CD4-positive, alpha-beta T cell treated with Interleukin-10 for 1 hour (primary cell): ENCODE measurements at places on chromosomes 13 and 19.

DNA sequence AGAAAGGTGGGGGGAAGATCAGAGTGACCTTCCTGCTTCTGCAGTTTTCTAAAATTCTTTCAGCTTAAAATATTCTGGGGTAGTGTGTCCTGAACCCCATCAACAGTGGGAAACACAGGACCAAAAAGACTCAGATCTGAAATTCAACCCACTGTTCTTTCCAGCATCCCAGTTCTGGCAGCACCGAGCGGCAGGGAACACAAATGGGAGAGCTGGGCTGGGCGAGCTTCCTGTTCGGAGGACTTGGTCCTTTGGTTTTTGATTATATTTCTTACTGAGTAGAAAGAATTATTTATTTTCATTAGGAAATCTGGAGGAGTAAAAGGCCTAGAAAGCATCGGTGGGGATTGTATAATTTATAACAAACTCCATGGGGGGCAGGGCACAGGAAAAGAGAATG is 239.1 kb downstream of the COG6 start:
- DNase-seq = no peak

DNA sequence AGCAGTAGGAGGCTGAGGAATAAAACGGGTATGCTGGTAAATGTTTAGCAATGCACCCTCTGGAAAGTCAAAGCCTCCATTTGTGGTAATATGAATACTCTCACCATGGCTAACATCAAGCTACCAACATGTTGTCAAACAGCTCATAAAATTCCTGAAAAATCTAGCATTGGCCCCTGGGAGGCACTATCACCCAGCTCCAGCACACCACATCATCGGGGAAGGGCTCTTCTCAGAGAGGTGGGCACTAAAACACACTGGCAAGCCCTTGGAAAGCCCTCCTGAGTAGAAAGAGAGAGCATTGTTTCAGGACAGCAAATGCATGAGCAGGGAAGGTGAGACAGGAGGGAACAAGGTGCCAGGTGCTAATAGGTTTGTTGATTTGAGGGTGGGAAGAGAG is 53.9 kb upstream of the FLT1 start:
- no peak for DNase-seq

DNA sequence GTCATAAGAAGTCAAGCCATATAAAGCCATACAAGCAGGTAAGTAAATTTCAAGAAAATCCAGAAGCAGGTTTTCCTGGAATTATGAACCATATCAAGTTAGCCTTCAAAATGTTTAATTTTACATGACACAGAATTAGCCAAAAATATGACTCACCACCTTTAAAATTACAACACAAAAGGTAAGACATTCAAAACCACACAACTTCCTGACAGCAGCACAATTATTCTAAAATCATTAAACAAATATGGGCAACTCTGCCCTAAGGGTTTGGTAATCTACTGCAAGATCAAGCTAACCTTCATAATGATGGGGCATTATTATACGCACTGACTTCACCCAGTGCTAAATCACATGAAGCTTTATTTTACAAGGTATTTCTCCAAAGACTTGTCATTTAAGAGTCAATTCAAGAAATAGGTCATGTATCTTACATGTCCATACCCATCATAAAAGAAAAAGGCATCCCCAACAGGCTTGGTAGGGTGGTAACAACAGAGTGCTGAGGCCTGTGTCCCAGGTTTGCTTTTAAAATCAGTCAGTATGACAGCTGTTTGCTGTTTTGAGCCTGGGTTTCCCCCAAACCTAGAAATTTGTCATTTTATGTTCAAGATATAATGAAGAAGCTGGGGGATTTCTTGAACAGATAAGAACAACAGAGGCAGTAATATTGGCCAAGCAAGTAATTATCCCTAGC is 15.2 kb downstream of the RCBTB1 start:
- peak; percentile 36 for DNase-seq

GRCh38 chr19:5292822-5293611 is 47.6 kb downstream of the PTPRS start:
- peak; percentile 28 for DNase-seq

DNA sequence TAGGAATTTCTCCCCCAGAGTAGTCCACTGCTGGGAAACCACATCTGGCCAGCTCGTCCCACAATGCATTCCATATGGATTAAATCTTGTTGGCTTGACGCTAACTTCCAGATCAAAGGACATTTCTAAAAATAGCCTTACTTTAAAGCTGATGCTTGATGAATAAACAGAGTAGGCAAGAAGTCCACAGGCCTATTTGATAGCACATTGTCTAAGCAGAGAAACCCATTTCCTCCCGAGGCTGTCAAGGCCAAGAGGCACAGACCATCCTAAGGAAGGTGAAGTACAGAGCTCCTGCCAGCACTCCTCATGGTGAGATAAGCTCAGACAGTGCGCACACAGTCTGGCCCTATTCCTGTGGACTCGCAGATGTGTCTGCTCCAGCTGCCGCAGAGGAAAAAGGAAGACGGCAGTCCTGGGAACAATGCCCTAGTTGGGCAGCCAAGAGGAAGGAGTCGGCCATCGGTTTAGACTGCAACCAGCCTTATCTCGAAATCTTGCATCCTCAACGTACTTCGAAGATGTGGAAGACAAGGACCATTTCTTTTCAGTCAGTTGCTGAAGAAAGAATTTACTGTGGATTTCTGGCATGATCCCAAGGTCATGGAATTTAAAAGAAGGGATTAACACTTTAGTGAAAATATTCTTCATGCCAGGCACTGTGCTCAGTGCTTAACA is 156.8 kb downstream of the RGCC start:
- no peak for DNase-seq

- no peak for DNase-seq
Measured at GRCh38 chr13:74032325-74032724, 101.9 kb downstream of the KLF12 start.

DNA sequence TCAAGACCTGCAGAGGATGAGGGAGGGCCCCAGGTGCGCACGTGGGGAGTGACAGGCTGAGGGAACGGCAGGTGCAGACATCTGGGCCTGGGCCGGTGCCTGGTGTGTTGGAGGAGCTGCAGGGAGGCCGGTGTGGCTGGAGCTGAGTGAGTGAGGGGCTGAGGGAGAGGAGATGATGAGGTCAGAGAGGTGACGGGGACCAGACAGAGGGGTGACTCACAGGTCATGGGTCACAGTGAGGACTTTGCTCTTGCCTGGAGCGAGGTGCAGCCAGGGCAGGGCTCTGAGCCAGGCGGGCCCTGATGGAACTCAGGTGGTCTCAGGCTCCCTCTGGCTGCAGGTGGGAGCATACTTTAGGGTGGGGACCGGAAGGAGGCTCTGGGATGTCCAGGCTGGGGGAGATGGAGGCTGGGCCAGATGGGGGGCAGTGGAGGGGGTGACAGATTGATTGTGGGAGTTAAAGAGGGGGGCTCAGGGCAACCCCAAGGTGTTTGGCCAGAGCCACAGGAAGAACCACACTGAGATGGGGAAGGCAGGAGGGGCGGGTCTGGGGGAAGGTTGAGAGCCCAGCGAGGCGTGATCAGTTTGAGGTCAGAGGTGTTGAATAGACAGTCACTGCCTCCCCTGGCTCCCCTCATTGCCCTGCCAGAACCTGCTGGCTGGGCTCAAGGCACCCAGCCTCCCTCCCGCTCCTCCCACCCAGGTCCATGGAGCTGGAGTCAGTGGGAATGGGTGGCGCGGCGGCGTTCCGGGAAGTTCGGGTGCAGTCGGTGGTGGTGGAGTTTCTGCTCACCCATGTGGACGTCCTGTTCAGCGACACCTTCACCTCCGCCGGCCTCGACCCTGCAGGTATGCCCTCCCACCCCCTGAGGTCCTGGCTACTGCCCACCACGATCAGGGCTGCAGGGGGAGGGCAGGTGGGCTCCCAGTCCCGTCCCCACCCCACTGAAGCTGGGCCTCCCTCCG is 8.4 kb downstream of the ARHGAP33 start:
- no peak for DNase-seq

- DNase-seq = no peak
Measured at GRCh38 chr13:65488606-65489005, 1741.5 kb downstream of the PCDH9 start.

DNA sequence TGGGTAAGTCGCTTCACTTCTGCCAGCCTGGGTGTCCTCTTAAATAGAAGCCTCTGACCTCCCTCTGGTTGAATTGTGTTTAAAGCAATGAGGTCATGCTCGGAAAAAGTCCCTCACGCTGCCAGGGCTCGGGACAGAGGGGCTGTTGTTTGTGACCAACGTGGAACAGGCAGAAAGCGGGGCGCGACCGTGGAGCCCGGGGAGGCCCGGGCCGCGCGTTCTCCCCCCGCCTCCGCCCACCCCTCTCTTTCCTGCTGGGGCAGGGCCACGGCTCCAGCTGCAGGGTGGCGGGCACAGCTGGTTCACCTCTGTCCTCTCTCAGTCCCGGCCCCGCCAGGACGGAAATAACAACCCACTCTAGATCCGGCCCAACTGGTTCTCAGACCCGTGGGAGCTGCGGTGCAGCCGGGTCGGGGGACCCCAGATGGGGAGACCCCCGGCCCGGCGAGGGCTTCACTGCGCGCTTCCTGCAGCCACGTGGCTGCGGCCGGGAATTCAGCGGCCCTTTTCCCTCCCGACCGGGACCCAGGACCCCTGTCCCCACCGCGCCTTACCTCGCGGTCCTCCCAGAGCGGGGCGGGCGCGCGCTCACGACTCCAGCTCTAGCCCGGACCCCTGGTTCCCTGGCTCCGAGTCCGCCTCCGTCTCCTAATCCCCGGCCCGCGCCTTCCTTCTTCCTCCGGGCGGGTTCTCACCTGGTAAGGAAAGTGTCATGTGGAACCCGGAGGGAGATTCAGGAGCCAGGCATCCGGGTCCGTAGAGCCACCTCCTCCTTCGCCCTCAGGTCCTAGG is 1.9 kb downstream of the CDC42EP5 start:
- DNase-seq = no peak

DNA sequence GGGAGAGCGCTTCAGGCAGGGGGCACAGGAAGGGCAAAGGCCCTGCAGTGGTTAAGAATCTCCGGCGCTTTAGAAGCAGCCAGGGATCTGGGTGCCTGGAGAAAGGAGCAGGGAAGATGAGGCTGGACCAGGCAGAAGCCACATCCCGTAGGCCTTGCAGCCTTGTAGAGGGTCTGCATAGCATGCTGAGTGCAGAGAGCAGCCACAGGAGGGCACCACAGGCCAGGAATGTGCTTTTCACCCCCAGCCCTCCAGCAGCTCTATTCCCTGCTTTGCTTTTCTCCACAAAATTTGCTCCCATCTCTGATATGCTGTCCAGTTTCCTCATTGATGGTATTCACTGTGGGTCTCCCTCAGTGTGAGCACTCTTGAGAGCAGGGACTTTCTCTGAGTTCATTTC is 5.7 kb downstream of the WDR62 start:
- DNase-seq = peak; percentile 21

DNA sequence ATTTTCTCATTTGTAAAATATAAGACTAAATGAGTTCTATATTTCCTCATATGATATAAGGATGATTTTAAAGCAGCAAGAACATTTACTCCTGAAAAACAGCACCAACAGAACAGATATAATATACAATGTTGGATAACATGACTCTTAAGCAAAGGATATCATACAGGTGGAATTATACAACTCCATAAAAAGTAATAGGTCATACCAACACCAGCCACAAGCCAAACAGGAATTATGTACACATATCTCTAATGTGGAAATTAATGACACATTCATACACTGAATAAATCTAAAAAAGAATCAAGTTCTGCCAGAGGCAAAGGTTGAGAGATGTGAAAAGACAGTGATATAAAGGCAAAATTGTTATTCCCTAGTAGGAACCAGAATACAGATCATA is 25.9 kb downstream of the INTS6 start:
- no peak for DNase-seq

DNA sequence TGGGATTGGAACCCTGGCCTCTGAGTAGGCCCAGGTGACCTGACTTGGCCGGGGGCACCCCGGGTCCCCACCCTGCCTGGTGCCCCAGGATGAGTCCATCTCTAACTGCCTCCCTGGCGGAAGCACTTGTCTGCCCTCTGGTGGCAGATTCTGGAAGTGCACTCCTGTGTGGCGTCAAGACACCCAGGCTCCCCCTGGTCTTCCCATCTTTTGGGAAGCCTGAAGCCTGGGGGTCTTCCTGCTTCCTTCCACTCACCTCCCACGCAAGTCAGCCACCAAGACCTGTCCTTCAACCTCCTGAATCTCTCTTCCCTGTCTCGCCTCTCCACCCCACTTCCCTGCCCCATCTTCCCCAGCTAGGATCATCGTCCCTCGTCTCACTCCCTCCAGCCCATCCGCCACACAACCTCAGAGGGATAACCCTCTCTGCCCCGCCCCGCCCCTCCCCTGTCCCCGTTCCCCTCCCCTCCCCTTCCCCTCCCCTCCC is 7.4 kb downstream of the RABAC1 start:
- DNase-seq = peak; percentile 87

DNA sequence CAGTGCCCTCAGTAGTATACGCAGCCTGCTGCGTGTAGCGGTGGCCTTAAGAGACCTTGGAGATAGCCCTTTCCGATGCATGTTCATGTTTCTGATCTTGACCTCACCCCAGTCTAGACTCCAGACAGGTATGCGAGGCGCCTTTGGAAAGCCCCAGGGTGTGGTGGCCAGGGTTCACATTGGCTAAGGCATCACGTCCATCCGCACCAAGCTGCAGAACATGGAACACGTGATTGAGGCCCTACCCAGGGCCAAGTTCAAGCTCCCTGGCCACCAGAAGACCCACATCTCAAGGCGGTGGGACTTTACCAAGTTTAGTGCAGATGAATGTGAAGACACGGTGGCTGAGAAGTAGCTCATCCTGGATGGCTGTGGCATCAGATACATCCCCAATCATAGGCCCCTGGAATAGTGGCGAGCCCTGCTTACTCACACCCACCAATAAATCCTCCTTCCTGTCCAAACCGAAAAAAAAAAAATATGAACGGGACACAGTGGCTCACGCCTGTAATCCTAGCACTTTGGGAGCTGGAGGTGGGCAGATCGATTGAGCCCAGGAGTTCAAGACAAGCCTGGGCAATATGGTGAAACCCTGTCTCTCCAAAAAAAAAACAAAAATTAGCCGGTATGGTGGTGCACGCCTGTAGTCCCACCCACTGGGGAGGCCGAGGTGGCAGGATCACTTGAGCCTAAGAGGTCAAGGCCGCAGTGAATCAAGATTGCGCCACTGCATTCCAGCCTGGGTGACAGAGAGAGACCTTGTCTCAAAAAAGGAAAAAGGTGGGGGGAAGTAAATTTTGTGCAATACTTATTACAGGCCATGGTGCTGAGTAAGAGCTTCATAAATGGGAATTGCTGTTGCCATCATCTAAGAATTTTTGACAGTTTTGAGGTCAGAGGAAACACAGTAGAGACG is 12.4 kb upstream of the CBLC start:
- DNase-seq = peak; percentile 15

GRCh38 chr13:41694545-41695301 is 237.4 kb downstream of the RGCC start:
- no peak for DNase-seq

- peak; percentile 13 for DNase-seq
Measured at GRCh38 chr19:19010551-19010950, 22.8 kb downstream of the SUGP2 start.

- no peak for DNase-seq
Measured at GRCh38 chr13:38008636-38009035, 139.1 kb upstream of the TRPC4 start.

- peak; percentile 42 for DNase-seq
Measured at GRCh38 chr19:47381653-47382279, 32.7 kb downstream of the DHX34 start.
